ENCODE measurements at places on chromosomes 3 and 15.

DNA sequence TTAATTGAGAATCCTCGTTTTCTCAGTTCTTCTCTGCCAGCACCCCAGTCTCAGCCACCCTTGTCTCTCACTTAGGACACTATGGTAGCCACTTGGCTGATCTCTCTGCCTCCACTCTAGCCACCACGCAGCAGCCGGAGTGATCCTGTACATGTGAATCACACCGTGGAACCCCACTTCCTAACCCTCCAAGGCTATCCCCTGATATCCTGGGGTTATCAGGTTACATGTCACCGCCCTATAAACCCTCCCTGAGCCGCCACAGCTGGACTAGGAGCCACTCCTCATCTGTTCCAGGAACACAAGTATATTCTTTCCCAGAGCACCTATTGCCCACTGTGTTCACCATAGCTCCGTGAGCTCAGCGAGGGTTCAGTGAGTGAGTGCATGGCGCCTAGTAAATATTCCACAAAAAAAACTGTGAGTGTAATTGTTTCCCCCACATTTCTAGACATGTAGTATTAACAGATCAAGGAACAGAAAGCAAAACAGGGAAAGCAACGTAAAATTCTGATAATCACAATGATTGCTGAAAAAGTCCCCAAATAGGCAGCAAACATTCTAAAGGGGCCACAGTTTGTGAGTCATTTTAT is 661 bp upstream of the PARP14 start:
- no peak for DNase-seq

GRCh38 chr15:50911621-50912020 is 3.1 kb downstream of the AP4E1 start:
- DNase-seq = no peak

GRCh38 chr3:128338536-128339330 is 128.0 kb downstream of the DNAJB8 start:
- no peak for DNase-seq

DNA sequence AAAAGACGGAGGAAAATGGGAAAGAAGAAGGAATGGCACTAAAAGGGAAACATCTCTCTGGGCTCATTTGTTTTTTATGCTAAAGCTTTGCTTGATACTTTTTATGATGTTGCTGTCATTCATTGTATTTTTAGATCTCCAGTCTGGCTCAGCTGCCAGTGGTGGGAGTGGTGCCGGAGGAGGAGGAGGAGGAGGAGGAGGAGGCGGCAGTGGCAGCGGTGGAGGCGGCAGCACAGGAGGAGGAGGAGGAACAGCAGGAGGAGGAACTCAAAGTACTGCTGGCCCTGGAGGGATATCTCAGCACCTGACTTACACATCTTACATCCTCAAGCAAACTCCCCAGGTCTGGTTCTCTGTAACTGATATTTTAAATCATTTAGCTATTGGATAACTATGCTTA is 49.6 kb downstream of the MAP6D1 start:
- DNase-seq = no peak

DNA sequence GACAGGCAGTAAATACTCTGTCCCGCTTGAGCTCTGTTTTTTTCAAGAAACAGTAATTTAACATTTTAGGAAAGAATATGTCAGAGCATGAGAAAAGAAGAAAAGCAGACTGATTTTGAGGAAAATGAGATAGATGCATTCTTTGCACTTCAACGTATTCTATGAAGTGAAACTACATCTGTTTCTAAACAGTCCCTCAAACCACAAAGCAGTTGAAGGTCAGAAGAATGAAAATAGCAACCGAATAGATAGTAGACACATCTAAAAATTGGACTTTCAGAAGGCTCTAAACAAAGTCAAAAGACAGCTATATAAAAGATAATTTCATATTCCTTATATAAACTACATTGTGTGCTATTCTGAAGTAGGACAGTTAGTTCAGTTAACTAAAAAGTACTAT is 172.6 kb upstream of the LRRC3B start:
- no peak for DNase-seq

DNA sequence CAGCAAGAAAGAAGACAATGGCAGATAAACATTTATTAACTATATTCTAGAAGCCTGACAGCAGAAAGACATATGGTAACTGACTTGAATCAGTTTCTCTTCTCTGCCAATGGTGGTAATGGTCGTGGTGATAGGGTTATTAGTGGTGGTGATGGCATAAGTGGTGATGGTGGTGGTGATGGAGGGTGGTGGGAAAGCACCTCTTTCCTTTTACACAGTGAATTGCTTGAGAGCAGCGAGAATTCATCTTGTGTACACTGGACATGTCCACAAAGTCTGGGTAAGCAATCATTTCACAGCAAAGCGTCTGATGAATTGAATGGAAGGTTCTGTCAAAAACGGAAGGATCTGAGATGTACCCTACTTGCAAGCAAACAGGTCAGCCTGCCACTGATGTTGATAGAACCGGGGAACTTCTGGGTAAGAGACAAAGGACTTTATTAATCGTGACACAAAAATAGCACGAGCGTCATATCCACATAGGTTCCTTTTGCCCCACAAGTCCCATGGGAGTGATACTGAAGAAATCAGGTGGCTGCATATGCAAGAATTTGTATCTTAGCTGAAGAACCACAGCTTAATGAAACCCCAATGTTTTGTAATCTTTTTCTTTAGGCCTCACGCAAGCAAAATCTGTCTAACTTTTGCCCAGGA is 23.5 kb upstream of the TBC1D5 start:
- DNase-seq = no peak

GRCh38 chr3:50167069-50167840 is 12.1 kb downstream of the SEMA3F start:
- no peak for DNase-seq

DNA sequence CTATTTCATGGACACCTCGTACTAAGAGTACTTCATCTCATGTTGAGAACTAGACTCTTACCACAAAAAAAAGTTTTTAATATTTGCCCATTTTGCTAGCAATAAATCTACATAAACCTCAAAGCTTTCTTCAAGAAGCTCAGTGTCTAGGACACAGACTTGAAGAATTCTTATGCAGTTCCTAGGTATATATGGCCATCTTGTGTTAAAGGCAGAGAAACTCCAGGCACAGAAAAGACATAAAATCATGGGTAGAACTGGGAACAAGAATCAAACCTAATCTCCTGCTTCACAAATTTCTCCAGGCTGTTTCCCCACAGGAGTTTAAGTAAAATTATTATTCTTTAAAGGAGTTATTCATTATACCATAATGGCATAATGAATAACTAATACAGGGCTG is 4.4 kb downstream of the MBD4 start:
- no peak for DNase-seq

- no peak for DNase-seq
Observed at GRCh38 chr15:40826423-40827075, 2.0 kb downstream of the PPP1R14D start.

DNA sequence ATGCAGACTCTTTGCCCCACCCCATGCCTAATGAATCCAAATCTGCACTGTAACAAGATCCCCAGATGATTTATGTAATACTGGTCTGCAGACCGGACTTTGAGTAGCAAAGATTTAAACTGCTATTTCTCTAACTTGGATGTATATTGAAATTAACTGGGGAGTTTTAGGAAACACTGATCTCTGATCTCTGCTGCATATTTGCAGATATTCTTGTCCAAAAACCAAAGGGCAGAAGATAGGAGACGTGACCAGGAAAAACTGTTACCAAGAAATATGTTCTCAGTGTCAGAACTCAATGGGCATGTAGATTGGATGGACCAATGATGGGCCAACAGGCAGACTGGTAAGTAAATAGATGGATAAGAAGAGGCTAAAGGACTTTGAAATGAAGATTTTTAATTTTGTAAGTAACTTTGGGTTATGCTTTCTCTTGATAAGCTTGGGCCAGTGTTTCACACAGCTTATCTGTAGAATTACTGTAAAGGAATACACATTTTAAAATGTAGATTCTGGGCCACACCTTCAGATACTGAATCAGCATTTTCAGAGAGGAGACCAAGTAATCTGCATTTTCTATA is 64.5 kb upstream of the TP63 start:
- no peak for DNase-seq

- no peak for DNase-seq
Observed at GRCh38 chr3:15983232-15983631, 185.5 kb upstream of the ANKRD28 start.

GRCh38 chr3:127733781-127734180 is 61.0 kb downstream of the ABTB1 start:
- DNase-seq = no peak

GRCh38 chr15:49620199-49620598 is 419 bp downstream of the FAM227B start:
- DNase-seq = no peak

- DNase-seq = no peak
Observed at GRCh38 chr3:53941184-53941583, 49.5 kb upstream of the SELENOK start.

GRCh38 chr15:58410353-58410752 is 21.4 kb upstream of the LIPC start:
- DNase-seq = no peak

DNA sequence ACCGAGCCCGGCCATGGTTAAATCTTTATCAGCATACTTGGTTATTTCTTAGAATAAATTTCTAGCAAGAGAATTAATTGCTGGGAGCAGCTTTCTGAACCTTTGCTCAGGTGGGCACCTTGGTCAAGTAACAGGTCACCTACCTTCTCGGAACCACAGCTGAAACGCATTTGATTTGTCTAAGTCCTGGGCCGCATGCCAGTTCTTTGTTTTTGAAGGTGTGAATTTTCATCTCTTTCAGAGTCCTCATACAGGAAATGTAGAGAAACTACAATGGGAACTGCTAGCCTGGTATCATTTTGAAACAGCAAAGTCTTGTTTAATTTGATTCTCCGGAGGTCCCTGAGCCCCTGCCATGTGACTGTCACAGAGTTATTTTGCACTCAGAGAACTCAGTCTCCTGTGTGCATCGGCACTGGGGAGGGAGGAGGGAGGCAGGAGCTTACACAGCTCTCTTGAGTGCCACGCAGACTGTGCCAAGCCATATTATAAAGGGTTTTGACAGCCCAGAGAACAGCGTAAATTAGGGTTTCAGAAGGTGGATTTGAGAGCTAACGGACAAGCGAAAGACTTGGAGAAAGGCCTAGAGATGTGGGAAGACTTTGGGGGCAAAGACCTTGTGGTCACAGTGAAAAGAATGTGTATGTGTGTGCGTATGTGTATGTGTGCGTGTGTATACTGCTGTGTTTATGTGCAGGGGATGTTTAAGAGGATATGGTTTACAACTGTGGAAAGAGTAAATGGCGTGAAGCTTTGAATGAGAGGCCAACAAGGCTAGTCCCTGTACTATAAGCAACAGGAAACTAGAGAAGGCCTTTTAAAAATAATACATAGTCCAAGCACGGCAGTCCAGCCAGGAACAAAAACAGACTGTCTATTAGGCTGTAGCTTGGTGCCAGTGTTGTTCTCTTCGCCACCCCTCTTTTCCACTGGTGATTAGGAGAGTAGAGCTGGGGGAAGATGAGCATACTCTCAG is 61.8 kb upstream of the ATP13A3 start:
- DNase-seq = no peak

GRCh38 chr3:51933471-51934138 is 8.1 kb downstream of the RRP9 start:
- DNase-seq = no peak

DNA sequence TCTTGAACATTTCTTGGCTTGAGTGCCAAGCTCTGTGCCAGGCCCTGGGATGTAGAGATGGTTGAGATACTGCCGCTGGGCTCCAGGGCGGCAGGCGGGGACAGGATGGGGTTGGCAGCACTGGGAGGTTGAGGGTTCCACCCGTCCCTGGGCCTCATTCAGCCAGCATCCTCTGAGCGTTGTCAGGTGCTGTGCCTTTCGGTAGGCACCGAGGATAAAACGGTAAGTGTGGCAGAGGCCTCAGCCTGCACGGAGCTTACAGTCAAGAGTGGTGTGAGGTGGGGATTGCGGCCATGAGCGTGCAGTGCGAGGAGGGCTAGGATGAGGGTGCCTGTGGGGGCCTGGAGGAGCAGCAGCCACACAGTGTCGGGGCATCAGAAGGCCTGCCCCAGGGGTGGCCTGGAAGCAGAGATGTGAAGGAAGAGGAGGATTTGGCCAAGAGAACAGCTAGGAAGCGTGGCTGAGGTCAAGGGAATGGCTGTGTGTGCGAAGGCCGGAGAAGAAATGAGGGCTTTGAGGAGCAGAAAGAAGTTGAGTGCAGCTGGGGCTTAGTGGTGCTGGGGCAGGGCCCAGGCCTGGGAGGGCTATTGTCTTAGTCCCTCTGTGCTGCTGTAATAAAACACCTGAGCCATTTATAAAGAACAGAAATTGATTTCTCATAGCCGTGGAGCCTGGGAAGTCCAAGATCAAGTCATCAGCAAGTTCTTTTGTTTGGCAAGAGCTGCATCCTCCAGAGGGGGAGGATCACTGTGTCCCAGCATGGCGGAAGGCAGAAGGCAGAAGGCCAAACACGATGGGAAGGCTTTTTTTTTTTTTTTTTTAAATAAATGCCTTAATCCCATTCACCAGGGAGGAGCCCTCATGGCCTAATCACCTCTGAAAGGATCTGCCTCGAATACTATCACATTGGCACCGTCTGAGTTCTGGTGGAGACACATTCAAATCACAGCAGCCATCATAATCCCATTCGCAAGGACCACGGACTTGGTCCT is 22.7 kb downstream of the CORO2B start:
- DNase-seq = no peak

DNA sequence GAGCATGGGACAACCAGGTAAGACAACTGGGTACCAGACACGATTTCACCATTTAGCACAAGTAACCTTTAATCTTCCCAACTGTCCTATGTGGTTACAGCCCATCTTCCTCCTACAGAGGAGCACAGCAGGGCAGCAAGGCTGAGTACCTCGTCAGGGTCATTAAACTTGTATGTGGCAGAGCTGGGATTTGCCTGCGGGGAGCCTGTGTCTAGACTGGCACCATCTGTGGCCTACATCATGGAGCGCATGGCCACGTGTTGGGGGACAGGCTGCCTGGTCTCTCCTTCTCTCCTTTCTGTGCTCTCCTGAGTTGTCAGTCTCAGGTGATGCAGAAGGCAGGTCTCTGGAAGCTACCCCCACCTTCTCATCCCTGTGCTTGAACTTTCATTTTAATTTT is 32.2 kb downstream of the GOLGA6A start:
- DNase-seq = no peak

DNA sequence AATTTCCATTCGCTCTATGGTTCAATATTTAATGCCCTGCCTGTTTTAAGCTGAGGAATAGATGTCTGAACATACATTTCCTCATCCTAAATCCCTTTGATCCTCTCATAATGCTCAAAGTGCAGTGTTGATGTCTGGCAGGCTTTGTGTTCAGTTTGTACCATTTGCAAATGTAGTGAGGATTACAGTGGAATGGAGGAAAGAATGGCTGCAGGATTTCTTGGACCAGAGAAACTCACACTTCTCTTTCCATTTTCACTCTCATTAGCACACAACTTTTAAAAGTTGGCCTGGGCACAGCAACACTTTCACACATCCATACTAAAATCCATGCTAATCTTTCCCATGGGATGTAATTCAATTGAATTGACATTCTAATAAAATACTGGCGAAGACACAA is 28.6 kb upstream of the THRB start:
- no peak for DNase-seq

GRCh38 chr3:76941376-76941775 is 98.5 kb upstream of the ROBO2 start:
- no peak for DNase-seq

DNA sequence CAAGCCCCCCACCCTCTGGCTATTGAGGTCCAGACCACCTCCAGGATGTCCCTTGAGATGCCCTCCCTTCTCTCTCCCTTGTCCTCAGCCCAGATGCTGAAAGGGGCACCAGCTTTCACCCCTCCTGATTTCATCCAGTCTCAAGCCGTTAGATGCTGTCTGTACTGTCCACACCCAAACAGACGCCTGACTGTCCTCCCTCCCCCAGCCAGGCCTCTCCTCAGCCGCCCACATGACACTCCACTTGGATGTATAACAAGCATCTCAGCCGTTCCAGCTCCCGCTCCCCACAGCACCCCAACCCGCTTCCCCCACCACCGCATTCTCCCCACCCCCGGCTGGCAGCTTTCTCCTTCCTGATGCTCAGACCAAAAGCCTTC is 25.0 kb upstream of the CYP11A1 start:
- no peak for DNase-seq
